ENCODE measurements at places on chromosomes 1 and 21. TPM values are rescaled to one million over a fixed set of nuclear protein-coding genes. Genes with fewer than 3 reads are reported as not detected.

OR2T11 gene
- not detected for total RNA-seq

GCSAML gene
- total RNA-seq, result not detected

SELE gene
- total RNA-seq, result not detected

DNA sequence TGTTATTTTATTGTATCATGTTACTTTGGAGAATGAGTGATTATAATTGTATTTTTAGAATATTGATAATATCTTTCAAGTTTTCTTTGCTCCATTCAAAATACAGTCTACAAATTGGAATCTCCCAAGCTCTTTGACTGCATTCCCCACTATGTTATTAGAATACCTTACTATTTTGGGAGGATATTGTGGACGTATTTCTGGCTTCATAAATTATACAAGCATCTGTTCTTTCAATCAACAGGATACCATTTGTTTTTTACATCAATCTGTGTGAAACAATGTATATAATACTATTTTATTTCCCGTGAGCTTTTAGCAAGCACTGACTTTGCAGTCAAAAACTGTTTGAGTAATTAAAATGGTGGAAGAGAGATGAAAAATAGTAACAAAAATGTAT, 226.5 kb downstream of the PTPRC start:
- no peak for DNase-seq

DNA sequence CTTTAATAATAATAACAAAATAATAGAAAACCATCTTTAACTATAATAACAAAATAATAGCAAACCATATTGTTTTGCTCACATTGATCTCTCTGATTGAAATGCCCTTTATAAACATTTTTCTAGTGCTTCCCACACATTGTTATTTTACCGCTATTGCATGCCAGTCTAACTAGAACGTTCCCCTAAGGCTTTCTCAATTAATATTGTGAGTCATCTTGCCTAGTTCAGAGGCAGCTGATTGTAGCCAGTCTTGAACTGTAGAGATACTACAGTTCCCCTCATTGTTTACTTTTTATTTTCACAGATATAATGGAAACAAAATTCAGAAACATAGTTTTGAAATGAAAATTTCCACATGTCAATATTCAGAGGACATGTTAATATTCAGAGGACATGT, 192.3 kb upstream of the ADGRL4 start:
- DNase-seq, result peak; percentile 62

DNA sequence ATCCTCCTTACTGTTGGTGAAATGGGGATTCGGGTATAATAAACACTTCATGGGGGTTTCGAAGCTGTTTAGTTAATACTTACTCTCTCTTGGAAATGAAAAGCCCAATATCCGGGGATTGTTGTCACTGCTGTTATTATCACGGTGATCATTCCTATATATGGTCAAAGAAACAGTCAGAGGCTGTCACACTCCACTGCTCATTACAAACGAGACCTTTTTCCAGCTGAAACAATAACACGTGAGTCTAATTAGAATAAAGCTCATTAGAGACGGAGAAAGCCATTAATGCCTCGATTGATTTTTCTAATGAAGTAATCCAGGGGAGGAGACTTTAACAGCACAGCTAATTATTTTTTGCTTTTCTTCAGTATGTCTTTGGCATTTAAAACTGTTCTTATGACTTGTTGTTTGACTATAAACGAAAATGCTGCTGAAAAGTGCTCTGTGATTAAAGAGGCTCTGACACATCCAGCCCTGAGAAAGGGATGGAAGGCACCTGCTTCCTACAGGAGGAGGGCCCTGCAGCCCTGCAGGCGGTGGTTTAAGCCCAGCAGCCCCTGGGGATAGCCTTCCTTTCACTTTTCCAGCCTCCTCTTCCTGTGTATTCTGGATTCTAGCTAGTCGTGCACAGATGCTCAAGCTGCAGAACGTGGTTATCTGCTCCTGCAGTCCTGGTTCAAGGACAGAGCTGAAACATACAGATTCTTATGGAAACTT, 143.6 kb downstream of the EDEM3 start:
- no peak for DNase-seq

DNA sequence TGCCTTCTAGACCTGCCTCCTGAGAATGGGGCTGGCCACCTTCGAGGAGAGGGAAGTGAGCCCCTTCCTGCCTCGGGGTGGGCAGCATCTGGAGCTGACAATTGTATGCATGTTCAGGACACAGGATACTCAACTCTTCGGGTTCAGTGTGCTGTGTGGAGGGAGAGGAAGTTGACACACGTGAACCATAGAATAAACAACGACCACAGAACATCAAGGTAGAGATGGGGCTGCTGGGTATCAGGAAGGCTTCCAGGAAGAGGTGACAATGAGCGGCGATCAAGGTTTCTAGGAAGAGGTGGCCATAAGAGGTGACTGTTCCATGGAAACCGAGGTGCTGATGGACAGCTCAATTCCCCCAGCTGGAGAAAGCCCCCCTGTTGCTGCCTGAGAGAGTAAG, 22.0 kb downstream of the UBIAD1 start:
- no peak for DNase-seq

DNA sequence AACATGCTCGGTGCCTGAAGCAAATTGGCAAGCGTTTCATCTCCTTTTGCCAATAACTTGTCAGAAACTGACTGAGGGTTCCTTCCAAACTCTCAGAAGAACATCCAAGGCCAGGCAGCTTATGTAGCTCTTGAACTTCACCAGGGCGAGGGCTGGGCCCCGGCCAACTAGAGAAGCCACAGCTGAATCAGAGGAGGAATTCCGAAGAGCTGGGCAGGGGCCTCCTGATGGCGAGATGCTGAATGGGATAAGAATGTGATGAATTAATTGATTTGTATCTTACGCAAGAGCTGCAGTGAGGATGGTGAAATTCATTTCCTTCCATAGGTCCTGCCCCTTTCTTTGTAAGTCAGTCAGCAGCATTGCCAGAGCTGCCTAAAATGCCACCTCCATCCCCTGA, 345.8 kb downstream of the KIF26B start:
- peak; percentile 82 for DNase-seq

- DNase-seq, result no peak
Observed at GRCh38 chr1:3869751-3870301, 12.6 kb downstream of the DFFB start.

- DNase-seq, result peak; percentile 97
Observed at GRCh38 chr1:22831729-22832413, 121.2 kb downstream of the EPHB2 start.

DNA sequence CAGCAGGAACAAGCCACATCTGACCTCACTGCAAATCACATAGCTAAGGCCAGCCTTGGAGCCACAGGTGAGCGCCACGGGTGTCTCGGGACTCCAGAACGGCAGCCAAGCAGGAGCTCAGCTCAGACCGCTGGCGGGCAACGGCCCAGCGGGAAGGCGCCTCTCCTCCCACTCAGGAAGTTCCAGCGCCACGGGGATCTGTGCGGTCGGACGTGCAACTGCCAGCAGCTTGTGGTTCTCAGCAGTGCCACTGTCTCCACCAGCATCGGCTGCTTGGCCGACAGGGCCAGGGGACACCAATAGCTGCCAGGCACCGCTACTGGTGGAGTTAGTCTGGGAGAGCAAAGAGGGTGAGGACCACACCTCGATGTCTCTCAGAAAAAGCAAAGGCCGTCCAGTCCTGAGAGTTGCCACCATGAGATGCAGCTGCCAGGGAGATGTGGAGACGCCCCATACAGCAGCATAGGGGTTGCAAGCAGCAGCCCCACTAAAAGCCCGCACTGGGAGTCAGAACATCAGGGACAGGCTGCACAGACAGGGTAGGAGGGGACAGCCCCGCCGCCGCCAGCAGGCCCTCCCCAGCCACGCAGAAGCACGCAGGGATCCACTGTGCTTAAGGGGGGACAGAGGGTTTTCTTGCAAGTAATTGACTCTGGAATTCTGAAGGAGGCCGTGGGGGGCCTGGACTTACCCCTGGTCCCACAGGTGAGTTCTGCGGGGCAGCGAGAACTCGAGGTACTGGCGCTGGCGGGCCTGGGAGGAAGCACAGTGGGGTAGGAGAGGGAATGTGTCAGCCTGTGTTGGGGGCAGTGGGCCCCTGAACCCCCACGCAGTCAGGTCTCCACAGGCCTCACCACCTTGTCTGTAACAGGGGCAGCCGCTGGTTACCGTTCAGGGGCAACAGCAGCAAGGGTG, 83.5 kb downstream of the NPHP4 start:
- DNase-seq, result no peak

GRCh38 chr1:74512170-74512915, at the start of gene LRRC53:
Gene LRRC53, minus strand, starts transcription at chr1:74512611. Its CDS starts 29,262 bp downstream, at chr1:74483349.
- DNase-seq, result no peak

- no peak for DNase-seq
Observed at GRCh38 chr21:44767834-44768831, 33.5 kb downstream of the UBE2G2 start.
